ENCODE measurements at places on chromosomes 4 and X.

DNA sequence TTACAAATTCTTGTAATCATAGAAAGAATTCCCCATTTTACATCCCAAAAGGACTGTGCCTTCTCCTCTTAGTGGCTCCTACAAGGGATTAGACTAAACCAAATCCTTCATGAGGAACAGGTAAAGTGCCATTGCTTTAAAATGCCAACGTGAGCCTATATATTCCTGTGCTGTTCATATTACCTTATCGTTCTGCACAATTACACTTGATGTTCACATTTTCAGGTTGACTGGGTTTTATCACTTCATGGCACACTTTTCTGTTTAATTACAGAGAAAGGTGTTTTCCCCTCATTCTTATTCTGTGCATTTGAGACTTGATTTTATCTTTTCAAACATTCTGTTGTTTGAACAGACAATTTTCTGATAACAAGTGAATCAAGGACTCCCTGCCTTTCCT lies 645.6 kb upstream of the FTHL17 start:
- no peak for DNase-seq

DNA sequence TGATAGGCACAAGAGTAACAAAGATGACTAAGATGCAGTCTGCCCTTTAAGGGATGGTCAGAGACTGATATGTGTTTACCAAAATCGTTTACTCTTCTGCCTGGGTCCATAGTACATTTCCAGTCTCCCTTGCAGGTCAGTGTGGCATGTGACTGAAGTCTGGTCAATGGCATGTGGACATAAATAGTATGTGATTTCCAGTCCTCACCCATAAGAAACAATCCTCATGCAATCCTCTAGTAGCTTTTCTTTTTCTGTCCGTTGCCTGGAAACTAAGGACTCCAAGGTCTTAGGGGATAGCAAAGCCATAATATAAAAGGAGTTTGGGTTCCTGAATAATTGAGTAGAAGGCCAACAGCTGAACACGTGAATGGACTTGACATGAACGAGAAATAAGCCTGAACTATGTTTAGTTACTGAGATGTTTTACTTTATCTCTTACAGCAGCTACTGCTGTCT lies 1.1 kb downstream of the SLC9B2 start:
- DNase-seq = no peak

DNA sequence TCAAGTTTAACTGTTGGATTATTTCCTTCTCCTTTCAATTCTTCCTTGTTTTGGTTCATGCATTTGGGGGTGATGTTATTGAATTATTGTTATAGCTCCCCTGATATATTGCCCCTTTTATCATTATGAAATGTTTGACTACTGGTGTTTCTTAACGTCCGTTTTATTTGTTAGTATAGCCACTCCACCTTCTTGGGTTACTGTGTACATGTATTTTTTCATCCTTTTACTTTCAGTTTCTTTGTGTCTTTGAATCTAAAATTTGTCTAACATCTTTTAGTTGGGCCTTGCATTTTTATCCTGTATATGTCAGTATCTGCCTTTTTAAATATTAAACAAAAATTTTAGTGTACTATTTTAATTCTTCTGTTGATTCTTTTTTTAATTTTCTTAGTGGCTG lies 88.7 kb downstream of the TNIP2 start:
- DNase-seq = no peak

- no peak for DNase-seq
These were observed 25.1 kb upstream of the ANK2 start for GRCh38 chr4:113024388-113024787.

GRCh38 chrX:103554687-103555424 lies 30.5 kb upstream of the TCEAL4 start:
- DNase-seq = no peak

DNA sequence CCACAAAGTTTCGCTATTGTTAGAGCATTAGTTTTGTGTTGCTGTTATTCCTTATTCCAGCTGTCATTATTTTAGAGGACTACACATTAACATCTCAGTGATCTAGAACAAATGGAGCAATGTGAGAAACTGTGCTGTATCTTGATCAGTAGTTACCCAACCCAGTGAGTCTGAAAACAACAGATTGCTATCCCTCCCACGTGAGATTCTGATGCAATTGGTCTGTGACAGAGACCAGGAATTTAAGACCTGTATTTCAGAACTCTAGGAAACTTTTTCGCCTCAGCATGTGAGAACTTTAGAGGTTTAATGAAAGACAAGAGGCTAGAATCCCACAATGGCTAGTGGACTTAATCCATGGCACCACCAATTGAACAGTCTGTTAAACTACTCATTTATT lies 35.7 kb upstream of the CDS1 start:
- no peak for DNase-seq

- peak; percentile 86 for DNase-seq
These were observed 23.7 kb downstream of the ACSL1 start for GRCh38 chr4:184801781-184802696.

- DNase-seq = no peak
These were observed 736.7 kb upstream of the INTU start for GRCh38 chr4:126895988-126896570.

DNA sequence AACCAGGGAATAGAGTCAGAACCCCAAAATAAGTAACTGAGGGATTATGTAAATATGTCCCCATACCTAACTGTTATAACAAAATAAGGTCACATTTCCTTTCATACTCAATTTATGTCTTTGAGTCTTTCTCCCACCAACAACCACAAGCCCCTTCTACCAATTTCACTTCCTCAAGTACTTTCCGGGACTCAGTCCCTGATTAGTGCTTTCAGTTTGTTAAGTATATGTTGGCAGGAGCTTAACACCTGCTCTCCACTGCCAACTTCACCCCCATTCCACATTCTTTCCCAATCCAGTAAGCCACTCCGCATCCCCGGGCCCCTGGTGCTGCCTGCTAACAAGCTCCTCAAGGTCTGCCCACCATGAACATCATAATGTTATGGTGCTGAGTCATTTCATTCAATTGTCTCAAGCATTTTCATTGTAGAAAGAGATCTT lies 71.3 kb upstream of the SPRY1 start:
- no peak for DNase-seq

DNA sequence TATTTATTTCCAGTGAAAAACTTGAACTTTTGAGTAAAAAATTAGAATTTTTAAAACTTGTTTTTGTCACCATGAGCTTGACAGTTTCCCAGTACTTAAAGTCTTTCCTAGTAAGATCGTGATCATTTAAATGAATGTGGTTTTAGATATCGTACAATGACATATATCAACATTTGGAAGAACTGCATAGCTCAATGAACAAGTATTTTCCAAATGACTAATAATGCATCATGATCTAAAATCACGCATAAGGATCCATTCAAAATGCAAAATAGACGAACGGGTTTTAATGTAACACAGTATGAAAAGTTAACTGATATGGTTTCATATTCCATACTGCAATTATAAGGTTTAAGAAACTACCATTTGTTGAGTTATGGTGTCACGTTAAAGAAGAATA lies 4.1 kb upstream of the NDNF start:
- no peak for DNase-seq

GRCh38 chr4:1357356-1358248 lies 10.6 kb downstream of the UVSSA start:
- no peak for DNase-seq

DNA sequence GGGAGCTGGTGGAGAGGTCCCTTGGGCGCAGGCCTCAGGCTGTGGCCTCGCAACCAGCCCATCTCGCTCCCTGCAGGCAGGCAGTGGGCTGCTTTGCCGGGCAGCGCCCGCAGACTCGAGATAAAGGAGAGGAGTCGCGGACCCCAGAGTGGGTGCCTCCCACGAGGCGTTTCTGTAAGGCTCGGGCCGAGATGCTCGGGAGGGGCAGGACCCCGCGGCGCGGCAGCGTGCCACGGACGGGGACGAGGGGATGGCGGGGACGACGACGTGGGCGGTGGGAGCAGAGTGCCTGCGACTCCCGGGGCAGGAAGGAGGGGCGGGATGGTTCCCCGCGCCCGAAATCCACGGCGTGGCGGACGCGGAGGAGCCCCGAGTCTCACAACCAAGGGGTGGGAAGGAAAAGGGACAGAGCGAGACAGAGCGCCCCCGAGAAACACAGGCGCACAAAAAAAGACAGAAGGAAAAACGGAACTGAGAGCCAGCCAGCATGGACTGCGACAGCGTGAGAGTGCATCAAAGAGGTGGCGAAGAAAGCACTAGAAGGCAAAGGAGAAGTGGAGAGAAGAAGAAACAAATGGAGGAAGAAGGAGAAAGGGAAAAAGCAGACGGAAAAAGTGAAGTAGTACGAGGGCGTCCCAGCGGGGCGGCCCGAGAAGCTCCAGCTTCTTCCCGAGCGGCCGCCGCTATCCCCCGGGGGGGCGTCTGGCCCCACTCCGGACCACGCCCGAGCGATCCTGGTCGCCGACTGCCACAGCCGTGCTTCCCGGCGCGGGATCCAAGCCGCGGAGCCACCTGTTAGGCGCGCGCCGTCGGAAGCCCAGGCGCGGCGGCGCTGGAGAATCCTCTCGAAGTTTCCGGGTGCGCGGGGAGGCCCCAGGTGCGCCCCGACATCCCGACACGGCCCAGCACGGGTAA lies 1.5 kb downstream of the BEND4 start:
- DNase-seq = no peak

GRCh38 chr4:109156356-109156755 lies 146.1 kb downstream of the COL25A1 start:
- DNase-seq = no peak

GRCh38 chr4:18945464-18945863 lies 923.9 kb upstream of the LCORL start:
- no peak for DNase-seq

GRCh38 chr4:185513489-185514181 lies 21.7 kb downstream of the PDLIM3 start:
- DNase-seq = no peak

DNA sequence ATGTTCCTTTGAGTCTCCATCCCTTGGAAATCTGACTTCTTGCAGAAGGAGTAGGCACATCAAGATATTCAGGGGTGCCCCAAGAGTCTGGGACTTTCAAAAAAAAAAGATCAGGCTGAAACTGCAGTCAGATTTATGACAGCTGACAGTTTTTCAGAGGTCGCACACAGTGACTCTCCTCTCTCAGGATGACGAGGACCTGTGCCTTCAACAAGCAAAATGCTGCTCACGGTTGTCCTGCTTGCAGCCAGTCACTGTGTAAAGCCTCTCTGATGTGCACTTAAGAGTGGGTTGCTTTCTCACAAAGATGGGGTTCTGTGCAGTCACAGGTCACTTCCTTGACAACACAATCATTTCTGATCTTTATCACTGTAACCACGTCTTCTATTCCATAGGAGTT lies 178.2 kb downstream of the PTTG2 start:
- DNase-seq = no peak

GRCh38 chr4:153943738-153944415 lies 155.0 kb upstream of the SFRP2 start:
- DNase-seq = no peak

DNA sequence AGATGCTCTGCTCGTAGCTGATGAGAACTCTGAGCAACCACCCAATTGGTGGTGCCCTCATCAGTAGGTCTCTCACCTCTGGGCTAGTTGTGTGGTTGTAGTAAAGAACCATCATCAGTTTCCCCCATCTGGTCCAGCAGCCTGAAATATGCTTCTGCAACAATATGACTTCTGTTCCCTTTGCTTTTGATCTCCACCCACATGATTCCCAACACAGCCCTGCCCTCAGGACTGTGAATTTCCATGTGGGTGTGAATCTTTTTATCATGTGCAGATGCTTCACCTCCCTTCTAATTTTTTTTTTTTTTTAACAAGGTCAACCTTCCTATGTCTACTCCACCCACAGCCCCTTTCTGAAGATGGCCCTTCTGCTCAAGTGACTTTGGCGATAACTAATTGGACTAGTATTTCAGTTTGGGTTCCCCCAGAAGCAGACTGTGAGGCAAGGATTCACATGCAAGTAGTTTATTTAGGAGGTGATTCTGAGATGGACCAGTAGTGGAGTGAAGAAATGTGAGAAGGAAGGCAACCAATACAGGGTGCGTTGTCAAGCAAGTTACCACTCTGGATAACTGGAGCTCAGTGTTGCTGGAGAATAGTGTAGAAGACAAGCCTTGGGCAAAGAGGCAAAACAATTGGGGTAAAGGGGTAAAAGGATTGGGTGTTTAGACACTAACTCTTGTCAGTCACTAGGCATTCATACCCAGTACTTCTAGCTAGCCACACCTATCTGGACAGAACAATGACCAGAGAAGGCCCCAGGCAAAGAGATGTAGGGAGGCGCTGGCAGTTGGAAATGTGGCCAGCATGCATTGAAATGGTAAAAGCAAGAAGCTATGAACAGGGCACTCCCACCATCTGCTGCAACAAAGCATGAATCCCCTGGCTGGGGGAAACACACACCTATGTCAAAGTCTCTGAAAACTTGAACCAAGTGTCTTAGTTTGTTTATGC lies 466.2 kb downstream of the BCOR start:
- no peak for DNase-seq

DNA sequence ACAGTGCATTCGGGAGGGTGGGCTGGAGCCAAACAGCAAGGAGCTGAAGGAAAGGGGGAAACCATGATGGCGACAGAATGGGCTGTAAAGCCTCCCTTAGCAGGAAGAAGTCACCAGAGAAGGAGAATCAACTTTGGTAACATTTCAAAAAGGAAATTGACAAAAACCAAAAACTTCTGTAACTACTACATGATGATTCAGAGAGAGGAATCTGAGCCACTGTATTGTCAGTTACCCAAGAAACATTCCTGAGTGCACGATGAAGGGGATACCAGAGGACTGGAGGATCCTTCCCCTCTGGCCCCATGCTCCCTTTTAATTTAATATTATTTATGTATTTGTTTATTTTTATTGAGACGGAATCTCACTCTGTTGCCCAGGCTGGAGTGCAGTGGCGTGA lies 26.3 kb downstream of the PDHA1 start:
- DNase-seq = no peak

DNA sequence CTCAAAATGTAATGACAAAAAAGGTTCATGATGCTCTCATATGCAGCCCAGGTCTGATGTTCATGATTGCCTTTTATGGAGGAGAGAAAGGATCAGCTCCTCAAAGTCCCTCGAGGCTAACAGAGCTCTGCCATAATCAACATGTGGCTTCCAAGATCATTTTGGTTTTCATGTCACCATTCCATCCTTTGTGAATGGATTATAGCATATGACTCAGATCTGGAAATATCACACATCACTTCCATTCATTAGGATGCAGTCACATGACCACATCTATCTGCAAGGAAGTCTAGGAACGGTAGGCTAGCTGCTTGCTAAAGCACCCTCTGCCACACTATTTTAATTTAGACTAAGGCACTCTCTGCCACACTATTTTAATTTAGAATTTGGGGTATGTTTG lies 77.6 kb downstream of the COX18 start:
- DNase-seq = no peak

DNA sequence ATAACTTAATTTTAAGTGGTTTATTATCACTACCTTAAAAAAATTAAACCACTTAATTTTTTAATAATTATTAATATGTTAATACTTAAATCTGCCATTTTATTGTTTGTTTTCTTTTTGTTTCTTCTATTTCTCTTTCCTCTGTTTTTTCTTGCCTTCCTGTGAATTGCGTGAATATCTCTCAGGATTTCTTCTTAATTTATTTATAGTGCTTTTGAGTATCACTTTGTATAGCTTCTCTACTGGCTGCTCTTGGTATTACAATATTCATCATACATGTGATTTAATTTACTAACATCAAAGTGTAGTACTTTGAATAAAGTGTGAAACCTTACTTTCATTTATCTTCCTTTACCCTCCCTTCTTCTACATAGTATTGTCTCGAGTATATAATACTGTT lies 349.5 kb upstream of the CPXCR1 start:
- no peak for DNase-seq
